Cerebellar nuclear complex (tissue), 1 donor: ENCODE measurements at places on chromosomes 6 and 20.
A peak's percentile ranks its signal among the peaks of the same experiment; 100 is the strongest.

DNA sequence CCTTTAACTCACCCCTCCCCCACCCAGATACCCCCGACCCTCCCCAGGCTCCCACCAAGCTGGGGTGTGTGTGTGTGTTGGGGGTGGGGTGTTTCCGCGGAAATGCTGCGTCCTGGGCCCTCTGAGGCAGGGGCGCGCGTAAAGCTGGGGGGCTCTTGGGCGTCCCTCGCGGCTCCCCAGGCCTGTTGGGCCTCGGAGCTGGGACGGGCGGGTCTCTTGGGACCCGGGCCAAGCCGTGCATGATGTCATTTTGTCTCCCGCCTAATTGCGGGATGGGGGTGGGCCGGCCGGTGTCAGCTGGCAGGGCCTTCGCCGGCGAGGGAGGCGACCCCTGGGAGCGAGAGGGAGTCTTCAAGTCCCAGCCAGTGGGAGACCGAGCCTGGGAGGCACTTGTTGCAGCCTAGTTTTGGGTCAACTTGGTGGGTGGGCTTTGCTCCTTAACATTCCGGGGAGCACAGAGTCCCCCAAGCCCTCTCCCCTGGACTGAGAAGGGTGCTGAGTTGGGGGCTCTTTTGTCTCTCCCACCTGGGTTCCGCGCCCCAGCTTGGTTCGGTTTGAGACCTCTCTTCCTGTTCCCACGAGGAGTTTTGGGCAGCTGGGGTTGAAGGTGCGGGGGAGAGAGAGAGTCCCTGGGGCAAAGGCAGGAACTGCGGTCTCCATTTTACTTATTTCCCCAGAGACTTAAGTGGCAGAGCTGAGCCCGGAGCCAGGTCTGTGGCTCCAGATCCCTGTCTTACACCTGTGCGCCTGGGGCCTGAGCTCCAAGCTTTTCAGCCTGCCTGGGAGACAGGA lies 623 bp downstream of the MYBL2 start:
- no peak for DNase-seq

DNA sequence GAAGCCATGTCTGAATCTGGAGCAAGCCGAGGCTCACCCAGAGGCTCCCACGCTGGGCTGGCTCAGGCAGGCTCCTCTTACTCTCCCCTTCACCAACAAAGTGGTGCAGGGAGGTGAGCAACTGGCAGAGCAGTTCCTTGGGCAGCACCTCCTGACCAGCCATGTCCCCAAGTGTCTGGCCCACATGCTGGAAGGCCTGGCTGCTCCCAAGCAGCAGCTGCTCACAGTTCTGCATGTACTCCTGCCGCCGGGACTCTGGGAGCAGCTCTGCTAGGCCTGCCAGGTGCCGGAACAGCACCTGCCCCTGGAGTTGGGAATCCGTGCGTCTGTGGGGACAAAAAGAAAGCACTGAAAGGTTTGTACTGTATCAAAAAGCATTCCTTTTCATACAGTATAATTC lies 57.1 kb upstream of the LYRM2 start:
- no peak for DNase-seq

GRCh38 chr6:15089569-15090144 lies 156.2 kb upstream of the JARID2 start:
- DNase-seq: no peak

DNA sequence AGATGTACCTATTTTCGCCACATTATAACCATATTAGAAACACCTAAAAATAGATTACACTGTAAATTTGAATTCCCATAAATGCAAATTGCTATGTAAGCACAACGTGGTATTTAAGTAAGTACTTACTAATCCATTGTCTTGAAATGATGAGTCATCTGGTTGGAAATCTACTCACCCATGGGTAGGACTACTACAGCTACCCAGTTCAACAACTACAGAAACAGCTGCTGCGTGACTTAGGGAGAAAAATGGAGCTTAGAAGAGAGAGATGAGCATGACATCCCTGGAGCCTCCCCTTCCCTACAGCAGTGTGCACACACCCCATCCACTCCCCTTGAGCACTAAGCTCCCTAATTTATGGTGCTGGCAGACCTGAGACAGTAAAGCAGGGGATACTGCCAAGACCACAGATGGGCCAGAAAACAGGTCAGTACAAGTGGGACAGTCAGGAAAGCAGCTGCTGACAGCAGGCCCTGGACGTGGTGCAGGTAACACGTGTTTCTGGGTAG lies 26.9 kb downstream of the RRAGD start:
- DNase-seq: peak; percentile 98

DNA sequence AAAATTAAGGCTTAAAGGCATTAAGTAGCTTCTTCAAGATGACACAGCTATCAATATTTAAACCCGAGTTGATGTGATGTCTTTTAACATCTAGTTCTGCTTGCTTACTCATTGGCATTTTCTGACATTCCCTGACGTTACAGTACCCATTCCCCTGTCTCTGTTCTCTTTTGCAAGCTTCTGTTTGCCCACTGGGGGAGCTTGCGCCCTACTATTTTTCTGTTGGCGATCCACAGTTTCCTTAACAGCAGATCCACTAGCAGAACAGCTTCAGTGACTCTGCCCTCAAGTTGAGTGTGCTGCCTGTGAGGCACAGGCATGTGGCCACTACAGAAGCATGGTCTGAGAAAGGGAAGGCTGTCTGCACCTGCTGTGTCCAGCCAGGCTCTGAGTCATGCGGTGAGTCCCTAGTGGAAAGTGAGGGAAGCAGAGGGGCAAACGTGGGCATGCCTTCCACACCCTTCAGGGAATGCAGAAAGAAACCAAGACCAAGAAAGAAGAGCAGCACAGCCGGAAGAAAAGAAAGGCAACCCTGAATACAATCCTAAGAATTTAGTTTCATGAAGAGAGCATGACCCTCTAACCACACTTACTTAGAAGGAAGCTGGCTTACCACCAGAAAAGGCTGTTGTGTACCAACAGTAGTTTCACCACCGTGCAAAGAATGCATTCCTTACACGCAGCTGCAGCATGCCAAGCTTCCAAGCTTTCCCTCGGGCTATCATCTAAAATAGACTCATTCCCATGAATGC lies 97.7 kb upstream of the VGLL2 start:
- DNase-seq: no peak

- no peak for DNase-seq
Measured at GRCh38 chr20:37984018-37984785, 49.1 kb downstream of the TTI1 start.

GRCh38 chr20:388034-388994 lies 7.8 kb downstream of the TRIB3 start:
- DNase-seq: no peak

DNA sequence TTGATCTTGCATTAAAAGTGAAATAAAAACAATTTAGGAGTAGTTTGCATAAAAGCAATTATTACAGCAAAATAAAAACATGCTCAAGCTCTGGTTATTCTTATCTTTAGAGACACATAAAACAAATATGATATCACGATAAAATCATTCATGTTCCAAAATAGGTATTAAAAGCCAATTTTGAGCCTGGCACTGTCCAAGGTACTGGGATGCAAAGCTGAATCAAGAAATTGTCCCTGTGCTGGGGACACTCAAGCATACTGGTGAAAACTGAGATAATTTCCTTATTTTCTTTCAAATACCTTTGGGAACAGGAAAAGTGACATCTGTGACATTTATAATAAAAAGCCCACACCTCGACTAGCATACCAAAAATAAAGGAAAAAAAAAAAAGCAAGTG lies 931 bp upstream of the MTCL3 start:
- DNase-seq: no peak

DNA sequence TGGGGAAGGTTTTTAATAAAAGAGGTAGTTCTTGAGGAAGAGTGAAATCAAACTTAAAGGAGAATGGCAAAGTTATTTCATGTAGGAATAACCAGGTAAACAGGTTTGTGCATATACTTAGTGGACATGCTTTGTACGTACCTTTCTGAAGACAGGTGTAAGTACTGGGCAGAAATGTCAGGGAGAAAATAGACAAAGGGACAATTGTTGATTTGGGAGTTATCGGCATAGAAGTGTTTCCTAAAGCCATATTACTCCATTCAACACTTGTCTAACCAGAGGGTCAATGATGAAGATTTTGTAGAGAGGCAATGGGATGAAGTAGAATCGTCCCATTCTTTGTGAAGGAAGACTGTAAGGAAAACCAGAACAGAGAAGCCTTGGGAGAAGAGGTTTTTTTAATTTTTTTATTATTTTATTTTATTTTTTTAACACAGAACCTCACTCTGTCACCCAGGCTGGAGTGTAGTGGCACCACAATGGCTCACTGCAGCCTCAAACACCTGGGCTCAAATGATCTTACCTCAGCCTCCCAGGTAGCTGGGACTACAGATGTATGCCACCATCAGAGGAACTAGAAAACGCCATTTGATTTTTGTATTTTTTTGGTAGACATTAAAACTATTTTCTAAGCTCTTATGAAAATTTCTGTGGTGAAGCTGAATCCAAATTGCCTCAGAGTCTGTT lies 18.0 kb downstream of the SMAP1 start:
- DNase-seq: no peak

DNA sequence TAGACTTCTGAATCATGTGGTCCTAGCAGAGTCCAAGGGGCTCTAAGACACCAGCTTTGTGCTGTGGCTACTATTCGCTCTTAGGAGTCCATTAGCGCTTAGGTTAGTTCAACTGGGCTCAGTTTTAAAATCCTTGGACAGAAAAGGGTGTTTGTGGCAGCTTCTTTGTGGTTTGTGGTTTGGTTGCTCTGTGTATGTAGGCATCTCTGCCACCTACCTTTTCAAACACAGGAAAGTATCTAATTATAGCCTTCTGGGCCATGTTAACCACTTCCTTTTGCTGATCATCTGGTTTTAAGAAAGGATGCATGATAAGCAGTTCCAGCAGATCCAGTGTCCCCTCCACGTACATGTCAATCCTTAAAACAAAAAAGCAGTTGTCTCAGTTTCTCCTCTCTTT lies 10.8 kb downstream of the GSTA4 start:
- DNase-seq: no peak

DNA sequence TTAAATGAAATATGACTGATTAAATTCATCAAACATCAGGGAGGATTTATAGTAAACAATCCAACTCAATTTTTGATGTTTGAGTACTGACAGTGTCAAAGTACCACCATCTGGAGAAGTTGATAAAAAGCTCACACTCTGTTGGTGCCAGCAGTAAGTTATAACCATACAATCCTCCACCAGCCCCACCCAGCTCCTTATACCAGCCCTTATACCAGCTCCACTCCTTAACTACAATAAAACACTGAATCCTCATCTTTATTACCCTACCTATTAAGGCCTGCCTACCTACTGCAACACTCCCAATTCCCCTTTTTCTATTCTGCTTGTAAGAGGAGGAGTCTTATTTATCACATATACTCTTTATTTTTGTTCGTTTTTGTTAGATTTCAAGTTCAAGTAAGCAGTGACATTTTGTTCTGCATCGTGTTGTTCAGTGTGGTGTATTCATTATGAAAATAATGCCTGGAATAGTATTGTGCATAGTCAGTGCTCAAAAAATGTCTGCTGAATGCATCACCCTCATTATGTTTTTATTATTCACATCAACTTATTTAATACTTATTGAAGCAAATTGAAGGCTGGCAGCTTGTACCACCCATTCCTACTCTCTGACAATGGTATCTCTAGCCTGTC lies 954.7 kb upstream of the ADGRB3 start:
- DNase-seq: no peak

DNA sequence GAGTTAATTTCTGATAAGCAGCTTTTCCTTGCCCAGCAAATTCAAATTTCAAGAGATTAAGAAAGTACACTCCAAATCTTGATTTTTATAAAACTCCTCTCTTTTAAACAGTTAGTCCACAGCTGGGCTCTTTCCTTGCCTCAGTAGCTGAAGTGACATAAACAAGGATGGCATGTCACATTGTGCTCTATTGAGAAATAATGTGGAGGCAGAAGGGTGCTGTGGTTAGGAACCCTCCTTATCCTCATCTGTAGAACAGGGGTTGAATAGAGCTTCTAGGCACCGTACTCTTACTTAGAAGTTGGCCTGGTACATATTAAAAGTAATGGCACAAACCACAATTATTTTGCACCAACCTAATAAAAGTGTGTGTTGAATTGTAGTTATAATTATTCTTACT lies 70.3 kb downstream of the RSPO3 start:
- DNase-seq: no peak

GRCh38 chr20:56343861-56344381 lies 14.9 kb upstream of the FAM210B start:
- DNase-seq: no peak
